CMK (cell line): ENCODE measurements at places on chromosomes 12 and 14.

- DNase-seq: no peak
Observed at GRCh38 chr14:22096514-22096895, 422.9 kb upstream of the OR4E1 start.

DNA sequence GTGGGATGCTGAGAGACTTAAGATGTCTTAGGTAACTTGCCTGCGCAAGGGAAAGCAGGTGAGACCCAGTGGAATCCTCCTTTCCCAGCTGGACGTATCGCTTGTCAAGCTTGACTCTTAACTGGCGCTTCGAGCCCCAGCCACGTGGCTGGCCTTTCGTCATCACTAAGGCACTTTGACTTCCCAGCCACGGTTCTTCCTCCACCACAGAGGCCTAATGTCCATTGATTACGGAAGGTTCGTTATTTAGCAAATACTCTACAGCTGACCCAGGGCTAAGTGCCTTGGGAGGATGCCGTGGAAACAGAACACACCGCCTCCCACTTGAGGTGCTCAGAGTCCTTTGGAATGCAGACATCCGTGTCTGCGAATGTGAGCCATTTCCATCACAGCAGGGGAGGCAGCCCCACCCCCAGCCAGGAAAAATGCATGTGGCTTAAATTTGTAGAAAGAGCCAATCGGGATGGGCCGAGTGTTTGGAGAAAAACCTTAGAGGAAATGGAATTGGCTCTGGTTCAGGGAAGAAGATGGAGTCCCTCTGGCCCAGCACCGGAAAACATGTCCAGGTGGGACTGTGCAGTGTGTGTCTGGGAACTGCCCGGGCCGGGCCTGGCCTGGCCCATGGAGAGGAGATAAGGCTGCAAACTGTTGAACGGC lies 115.7 kb downstream of the PLXNC1 start:
- no peak for DNase-seq

GRCh38 chr14:86333493-86333892 lies 803.5 kb downstream of the FLRT2 start:
- no peak for DNase-seq

- no peak for DNase-seq
Observed at GRCh38 chr14:76496595-76496994, 120.7 kb downstream of the ESRRB start.

DNA sequence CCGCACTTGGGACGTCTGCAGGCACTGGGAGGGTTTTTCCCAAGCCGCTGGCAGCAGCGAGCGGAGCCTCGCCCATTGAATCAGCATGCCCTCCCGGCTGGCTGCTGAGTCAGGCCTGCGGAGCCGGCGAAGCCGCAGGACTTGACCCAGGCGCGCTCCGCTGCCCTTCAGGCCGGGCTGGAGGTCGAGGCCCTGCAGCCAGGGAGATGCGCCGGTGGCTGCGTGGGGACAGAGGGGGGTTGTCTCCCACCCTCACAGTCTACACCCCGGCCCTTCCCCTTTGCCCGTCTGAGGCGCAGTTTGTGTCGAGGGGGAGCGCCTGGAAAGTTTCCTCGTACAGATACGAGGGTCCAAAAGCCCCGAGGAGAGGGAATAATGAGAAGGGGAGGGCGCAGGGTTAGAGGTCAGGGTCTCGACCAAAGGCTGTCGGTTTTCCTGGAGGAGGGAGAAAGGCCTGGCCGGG lies 759 bp upstream of the KLC1 start:
- DNase-seq: no peak

DNA sequence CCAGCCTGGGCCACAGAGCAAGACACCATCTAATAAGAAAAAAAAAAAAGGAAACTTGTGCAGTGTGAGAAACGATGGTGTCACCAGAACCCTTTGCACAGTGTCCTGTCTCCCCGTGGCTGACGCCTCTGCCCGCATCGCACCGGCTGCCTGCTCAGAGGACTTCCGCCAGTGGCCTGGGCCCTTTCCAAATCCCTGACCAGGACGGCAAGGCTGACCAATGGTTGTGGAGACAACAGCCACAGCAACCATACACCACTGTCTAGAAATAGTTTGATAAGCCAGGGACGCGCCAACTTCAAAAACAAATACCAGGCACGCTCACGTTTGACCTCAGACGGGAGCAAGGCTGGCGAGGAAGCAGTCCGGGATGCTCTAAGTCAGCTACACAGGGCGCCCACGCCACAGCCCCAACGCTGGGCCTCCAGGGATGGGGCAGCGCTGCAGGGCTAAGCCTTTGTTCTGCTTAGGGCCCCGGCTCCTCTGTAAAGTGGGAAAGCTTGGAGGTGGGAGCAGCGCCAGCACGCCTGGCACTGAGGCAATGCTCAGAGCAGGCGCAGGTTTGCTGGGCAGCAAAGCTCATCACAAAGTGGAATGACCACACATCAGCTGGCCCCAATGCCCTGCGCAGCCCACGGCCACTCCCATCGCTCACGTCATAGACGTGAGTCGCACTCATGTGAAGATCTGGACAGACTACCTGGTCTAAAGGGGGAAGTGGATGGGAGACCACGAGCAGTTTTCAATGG lies 12.5 kb downstream of the PGAM5 start:
- no peak for DNase-seq

GRCh38 chr14:35727764-35728163 lies 81.3 kb downstream of the RALGAPA1 start:
- no peak for DNase-seq

GRCh38 chr12:94109160-94109559 lies 39.2 kb upstream of the PLXNC1 start:
- no peak for DNase-seq

DNA sequence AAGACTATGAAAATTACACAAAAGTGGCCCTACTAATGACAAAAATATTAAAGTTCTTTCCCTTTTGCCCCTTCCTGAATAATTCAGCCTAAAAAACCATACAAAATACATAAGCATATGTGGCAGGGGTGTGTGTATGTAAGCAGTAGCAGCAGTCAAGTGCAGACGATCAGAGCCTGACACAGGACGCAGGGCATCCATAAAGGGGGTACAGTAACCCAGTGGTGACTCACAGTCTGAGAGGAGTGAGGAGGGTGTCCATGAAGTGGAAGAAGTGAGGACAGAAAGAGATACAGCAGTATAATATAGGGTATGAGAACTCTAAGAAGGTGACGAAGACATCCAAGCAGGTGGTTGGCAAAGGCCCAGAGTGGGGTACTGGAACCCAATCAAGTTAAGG lies 56.7 kb downstream of the RALGAPA1 start:
- no peak for DNase-seq

- no peak for DNase-seq
Observed at GRCh38 chr14:76834241-76834661, 8.0 kb downstream of the LRRC74A start.

GRCh38 chr14:89501381-89501780 lies 84.3 kb upstream of the FOXN3 start:
- DNase-seq: no peak

- DNase-seq: no peak
Observed at GRCh38 chr12:106980944-106981343, 6.0 kb downstream of the MTERF2 start.

GRCh38 chr14:52251724-52252123 lies 15.8 kb upstream of the PTGDR start:
- DNase-seq: no peak

DNA sequence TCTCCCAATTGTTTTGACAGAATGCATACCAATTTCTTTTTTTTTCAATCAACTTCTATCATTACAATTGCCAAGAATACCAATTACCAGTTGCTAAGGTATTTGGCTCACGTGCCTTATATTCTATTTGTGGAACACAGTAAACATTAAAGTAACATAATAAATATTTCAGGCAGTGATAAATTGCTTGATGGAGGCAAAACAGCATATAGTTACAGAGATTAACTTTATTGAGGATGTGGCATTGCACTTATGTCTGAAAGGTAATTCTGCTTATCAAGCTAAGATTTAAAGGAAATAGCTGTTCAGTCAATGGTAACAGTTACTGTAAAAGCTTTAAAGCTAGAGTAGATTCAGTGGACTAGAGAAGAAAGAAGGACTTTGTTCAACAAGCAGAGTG lies 1107.8 kb downstream of the FSCB start:
- no peak for DNase-seq

GRCh38 chr14:49770212-49770817 lies 2.4 kb downstream of the KLHDC2 start:
- no peak for DNase-seq

DNA sequence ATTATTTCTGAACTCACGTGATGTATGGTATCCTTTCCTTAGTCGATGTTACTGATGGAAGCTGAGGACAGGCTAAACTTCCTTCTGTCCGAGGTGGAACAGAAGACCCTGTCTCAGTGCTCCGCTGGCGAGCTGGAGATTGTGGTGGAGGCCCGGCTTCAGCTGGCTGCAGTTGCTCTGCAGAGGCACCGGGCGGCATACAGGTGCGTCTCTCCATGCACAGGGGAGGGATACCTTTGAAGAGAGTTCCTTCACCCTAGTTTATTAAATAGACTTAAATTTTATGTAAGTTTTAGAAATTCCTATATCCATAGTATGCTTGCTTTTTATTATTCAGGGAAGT lies 186.7 kb upstream of the NEDD1 start:
- DNase-seq: no peak

GRCh38 chr14:60815371-60815770 lies 80.8 kb downstream of the MNAT1 start:
- DNase-seq: no peak

- DNase-seq: no peak
Observed at GRCh38 chr14:77646907-77647306, 30.5 kb upstream of the SPTLC2 start.

DNA sequence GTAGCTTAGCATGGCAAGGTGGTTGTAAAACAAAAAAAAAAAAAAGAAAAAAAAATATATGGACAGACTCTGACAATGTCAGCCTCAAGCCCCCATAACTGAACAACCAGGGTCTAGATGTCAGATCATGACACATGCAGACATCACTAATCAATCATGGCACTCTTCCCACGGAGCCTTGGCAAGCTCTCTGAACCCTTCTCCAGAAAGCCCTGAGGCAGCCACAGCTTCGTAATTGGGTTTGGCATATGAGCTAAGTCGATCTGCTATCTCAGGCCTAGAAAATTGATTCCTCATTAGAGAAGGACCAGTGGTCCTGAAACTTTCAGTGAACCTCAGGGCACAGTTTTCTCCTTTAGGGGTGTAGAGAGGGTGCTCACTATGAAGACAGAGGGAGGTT lies 112.2 kb downstream of the GPR135 start:
- no peak for DNase-seq

- DNase-seq: no peak
Observed at GRCh38 chr14:91964724-91965123, 17.2 kb upstream of the FBLN5 start.

- no peak for DNase-seq
Observed at GRCh38 chr14:53494587-53494986, 341.5 kb upstream of the DDHD1 start.

GRCh38 chr12:89230376-89231315 lies 121.7 kb downstream of the DUSP6 start:
- DNase-seq: no peak

GRCh38 chr12:112450725-112451124 lies 32.0 kb downstream of the PTPN11 start:
- no peak for DNase-seq

GRCh38 chr12:93776581-93777018 lies 99.4 kb downstream of the CRADD start:
- DNase-seq: no peak

- DNase-seq: no peak
Observed at GRCh38 chr14:35197015-35197414, 74.7 kb downstream of the PRORP start.

- DNase-seq: no peak
Observed at GRCh38 chr12:64991121-64991611, 129.9 kb downstream of the WIF1 start.

DNA sequence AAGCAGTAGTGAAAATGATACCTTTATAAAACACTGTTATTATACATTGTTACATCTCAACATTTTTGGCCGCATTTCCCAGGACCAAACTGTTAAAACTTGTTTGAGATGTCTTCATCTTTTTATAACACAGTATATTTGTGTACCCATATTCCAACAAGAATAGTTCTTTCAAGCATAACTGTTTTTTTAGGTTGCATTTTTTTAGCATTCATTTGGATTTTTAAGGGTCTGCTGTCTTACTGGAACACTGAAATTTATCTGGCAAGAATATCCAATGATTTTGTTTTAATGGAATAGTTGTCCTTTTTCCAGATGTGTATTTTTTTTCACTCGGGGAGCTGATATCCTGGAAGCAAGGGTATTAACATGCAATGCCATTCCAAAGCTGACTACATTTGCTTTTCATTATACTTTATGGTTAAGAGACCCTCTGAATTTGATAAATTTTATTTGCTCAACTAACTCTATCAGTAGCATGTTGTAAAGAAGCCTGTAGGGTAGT lies 8.9 kb upstream of the NAV3 start:
- DNase-seq: no peak
